Upper lobe of left lung (tissue), 6 donors: ENCODE measurements at places on chromosomes 11 and 22.

DNA sequence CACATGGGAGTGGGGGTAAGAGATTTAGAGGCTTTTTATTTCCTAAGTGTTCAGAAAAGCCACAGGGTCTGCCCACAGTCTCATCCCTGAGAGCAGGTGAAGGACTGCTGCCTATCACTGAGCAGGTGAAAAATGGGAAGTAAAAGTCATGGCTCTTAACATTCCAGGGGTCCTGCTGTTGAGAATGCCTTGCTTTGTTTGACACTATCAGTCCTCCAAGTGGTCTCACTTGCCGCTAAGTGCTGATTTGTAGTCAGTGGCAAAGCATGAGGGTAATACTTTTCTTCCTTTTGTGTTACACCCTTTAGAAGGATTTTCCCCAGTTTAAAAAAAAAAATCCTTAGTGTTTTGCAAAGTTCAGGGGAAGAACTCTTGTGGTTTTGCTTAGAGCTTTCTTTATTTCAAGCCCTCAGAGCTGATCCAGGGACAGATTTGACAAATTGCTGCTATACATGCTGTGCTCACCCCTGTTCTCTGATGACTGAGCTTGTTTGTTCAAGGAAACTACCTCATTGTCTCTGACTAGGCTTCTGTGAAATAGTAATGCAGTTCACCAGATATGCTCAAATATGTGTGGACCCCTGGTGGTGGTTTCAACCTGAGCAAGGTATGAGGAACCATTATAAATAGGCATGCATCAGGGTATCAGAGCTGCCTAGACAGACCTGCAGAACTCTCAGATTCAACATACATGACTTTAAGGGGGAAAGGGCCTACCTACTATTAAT, 141.0 kb downstream of the ARHGAP42 start:
- H3K4me3 ChIP-seq, result no peak overlapping the region
- H3K27ac ChIP-seq, result no peak overlapping the region
- H3K36me3 ChIP-seq, result no peaks in the 10 kb centered on the region
- no peaks in the 10 kb centered on the region for H3K4me1 ChIP-seq

DNA sequence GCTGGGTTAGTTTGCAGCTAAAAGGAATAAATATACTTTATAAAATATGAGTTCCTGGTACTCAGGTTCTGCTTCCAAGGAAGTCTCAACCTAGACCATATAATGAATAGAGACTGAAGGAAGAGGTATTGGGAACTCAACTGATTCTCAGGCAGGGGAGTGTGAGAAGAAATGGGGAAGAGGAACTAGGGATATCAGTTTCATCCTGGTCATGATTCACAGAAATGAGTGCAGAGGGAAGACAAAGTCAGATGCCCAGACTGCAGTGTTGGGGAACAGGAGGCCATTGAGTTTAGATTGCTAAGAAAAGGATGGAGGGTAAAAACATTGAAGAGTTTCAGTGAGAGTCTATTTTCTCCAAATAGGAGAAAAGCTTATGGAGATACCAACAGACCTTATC, 28.8 kb downstream of the PLAAT5 start:
- H3K36me3 ChIP-seq, result no peaks in the 10 kb centered on the region
- no peak overlapping the region for H3K4me3 ChIP-seq
- H3K4me1 ChIP-seq, result no peaks in the 10 kb centered on the region
- H3K27me3 ChIP-seq, result no peaks in the 10 kb centered on the region
- no peak overlapping the region for H3K27ac ChIP-seq
- DNase-seq, result no peak

GRCh38 chr11:123122341-123122740, 60.4 kb upstream of the HSPA8 start:
- no peaks in the 10 kb centered on the region for H3K27me3 ChIP-seq
- H3K4me3 ChIP-seq, result no peak overlapping the region
- H3K36me3 ChIP-seq, result no peaks in the 10 kb centered on the region
- DNase-seq, result peak; percentile 70
- H3K4me1 ChIP-seq, result peaks cover 7% of the 10 kb centered on the region
- peak overlapping the region; percentile 62 for H3K27ac ChIP-seq

DNA sequence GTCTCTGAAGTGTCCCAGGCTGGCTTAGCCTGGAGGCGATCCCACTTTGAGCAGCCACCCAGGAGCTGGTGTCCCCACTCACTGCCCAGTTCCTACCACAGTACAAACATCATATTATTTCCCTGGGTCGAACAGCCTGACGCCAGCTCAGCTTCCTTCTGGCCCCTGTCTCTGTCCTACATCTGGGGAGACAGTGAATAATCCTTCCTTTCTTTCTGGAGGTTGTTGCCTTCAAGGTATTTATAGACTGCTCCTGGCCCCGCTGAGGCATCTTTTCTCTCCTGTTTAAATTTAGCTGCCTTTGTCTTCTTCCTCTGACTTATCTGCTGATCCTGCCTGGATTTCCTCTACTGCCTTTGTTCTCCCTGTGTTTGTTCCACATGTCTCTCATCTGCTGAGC, 56.8 kb upstream of the LRRC55 start:
- no peaks in the 10 kb centered on the region for H3K36me3 ChIP-seq
- H3K4me1 ChIP-seq, result peaks cover 4% of the 10 kb centered on the region
- no peaks in the 10 kb centered on the region for H3K27me3 ChIP-seq
- DNase-seq, result no peak
- H3K27ac ChIP-seq, result no peak overlapping the region

- H3K4me1 ChIP-seq, result no peaks in the 10 kb centered on the region
- no peak overlapping the region for H3K4me3 ChIP-seq
- H3K36me3 ChIP-seq, result no peaks in the 10 kb centered on the region
- no peak overlapping the region for H3K27ac ChIP-seq
- H3K27me3 ChIP-seq, result no peaks in the 10 kb centered on the region
Measured at GRCh38 chr11:79421820-79422219, 19.0 kb downstream of the TENM4 start.

- no peaks in the 10 kb centered on the region for H3K4me1 ChIP-seq
- no peak overlapping the region for H3K27ac ChIP-seq
- H3K4me3 ChIP-seq, result no peak overlapping the region
Measured at GRCh38 chr11:967995-968751, 42.5 kb downstream of the AP2A2 start.

DNA sequence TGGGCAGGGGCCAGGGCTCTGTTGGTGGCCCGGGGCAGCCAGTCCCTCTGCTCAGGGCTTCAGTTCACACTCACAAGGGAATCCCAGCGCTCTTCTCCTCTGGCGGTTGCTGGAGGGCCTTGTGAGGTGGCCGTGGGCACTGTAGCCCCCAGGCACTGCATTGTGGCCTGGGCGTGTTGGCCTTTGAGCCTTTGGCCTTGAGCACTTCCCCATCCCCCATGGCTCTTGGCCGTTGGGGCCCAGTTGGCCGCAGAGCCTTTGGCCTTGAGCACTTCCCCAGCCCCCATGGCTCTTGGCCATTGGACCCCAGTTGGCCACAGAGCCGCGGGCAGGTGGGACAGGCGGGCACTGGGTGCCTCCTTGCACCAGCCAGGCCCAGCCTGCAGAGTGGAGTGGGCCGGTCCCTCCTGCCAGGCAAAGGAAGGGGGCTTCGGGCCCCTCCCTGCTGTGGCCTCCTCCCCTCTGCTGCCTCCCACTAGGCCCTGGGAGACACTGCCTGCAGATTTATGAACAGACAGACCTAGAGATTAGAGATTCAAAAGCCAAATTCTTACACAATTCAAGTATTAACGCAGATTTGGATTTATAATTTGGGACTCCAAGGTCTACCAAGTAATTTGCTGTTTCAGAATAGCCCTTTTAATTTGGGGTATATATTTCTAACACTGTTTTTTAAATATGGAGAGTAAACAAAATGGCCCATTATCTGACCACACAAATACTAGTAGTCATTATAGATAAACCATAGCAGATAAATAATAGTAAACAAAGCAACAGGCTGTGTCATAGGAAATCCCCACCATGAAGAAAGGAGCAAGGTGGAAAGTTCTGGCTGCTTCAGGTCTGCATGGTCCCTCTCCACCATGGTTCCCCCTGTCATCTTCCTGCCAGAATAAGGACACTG, 18.2 kb upstream of the TXNRD2 start:
- no peaks in the 10 kb centered on the region for H3K27me3 ChIP-seq
- no peak for DNase-seq
- H3K36me3 ChIP-seq, result peaks cover 8% of the 10 kb centered on the region
- H3K27ac ChIP-seq, result peak overlapping the region; percentile 37
- H3K4me3 ChIP-seq, result no peak overlapping the region

- H3K4me3 ChIP-seq, result no peak overlapping the region
- no peak overlapping the region for H3K27ac ChIP-seq
- H3K4me1 ChIP-seq, result no peaks in the 10 kb centered on the region
- no peaks in the 10 kb centered on the region for H3K27me3 ChIP-seq
Measured at GRCh38 chr11:92759571-92760214, 209.8 kb upstream of the MTNR1B start.

- H3K27ac ChIP-seq, result no peak overlapping the region
- DNase-seq, result no peak
- H3K4me3 ChIP-seq, result no peak overlapping the region
- H3K4me1 ChIP-seq, result peaks cover 14% of the 10 kb centered on the region
- no peaks in the 10 kb centered on the region for H3K27me3 ChIP-seq
Measured at GRCh38 chr22:21761086-21761485, 25.5 kb upstream of the YPEL1 start.
